ENCODE measurements at places on chromosomes 6 and 20. TPM values are rescaled to one million over a fixed set of nuclear protein-coding genes. Genes with fewer than 3 reads are reported as not detected.

Gene TGM2
- total RNA-seq, result 3.5 TPM

Gene TLDC2
- 1.2 TPM for total RNA-seq

Gene CAPN11
- total RNA-seq, result not detected

Gene SLC22A2
- 0.46 TPM for total RNA-seq

Gene BHLHE23
- not detected for total RNA-seq

Gene ADGRF5
- total RNA-seq, result 9.9 TPM

Gene TCF21
- under 0.01 TPM for total RNA-seq

Gene PCED1A
- 18.0 TPM for total RNA-seq

Gene MAVS
- 12.7 TPM for total RNA-seq

Gene TP53INP2
- 8.5 TPM for total RNA-seq

Gene C6orf15
- not detected for total RNA-seq

Gene ZC2HC1B
- total RNA-seq, result not detected

Gene ZNF76
- 14.1 TPM for total RNA-seq

Gene DACT2
- total RNA-seq, result 4.6 TPM

Gene CFB
- total RNA-seq, result 3.2 TPM

Gene RAB32
- 7.4 TPM for total RNA-seq

Gene LY6G6D
- not detected for total RNA-seq

Gene SLC16A10
- total RNA-seq, result 20.1 TPM

Gene RSPO3
- total RNA-seq, result 3.7 TPM

Gene TPBG
- total RNA-seq, result 7.2 TPM

Gene TMEM74B
- 16.1 TPM for total RNA-seq

Gene BMP7
- total RNA-seq, result 23.3 TPM

Gene GRM1
- total RNA-seq, result 26.8 TPM

Gene CPXM1
- 12.0 TPM for total RNA-seq

Gene COL12A1
- 8.3 TPM for total RNA-seq

Gene PPP1R18
- 26.8 TPM for total RNA-seq

Gene DEFB128
- total RNA-seq, result not detected

Gene IL17F
- total RNA-seq, result not detected

Gene RAB23
- total RNA-seq, result 37.6 TPM

Gene TMEM242
- total RNA-seq, result 15.2 TPM

Gene PRL
- total RNA-seq, result 0.23 TPM

Gene NRN1
- 83.3 TPM for total RNA-seq

Gene ORC3
- total RNA-seq, result 48.2 TPM

Gene CD93
- total RNA-seq, result 13.6 TPM

Gene SIGLEC1
- total RNA-seq, result 0.23 TPM

Gene HLA-DQB1
- total RNA-seq, result 4.4 TPM

Gene RBPJL
- not detected for total RNA-seq

Gene ADAM33
- total RNA-seq, result 2.5 TPM

Gene ZC3H12D
- total RNA-seq, result 0.92 TPM

All from diencephalon (tissue), 1 donor.